ENCODE measurements at places on chromosomes 7 and 10.

DNA sequence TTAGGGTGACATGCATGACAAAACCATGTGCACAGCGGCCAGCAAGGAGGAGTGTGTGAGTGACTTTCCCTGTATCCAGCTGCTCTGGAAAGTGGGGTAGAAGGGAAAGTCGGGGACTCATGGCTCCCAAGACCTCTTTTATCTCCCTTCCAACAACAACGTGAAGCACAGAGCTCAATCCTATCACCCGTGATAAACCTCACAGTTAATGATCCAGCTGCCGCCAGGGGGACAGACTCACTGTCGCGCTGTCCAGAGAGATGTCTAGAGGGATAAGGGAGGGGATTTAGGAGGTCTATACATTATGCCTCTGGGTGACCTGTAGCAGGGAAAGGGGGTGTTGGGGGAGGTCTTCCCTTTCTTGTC, 84.0 kb upstream of the SMNDC1 start:
- no peak for DNase-seq

DNA sequence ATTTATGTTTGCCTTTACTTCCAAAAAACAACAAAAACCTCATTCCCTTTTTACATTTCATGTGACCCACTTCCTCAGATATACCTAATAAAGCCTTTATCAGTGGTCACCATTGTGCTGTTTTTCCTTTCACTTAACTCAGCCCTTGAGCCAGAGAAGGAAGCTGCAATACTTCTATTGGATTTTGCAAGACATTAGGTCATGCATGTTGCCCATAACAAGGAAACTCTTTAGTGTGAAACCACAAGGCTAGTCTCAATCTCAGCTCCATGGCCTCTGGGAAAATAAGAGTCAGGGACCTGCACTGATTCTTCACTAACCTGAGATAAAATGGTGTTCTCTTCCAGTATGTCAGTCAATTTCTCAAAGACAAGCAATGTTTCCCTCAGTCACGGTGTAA, 27.8 kb downstream of the STEAP4 start:
- DNase-seq: no peak

GRCh38 chr7:93736668-93737369, 153.7 kb downstream of the TFPI2 start:
- DNase-seq: no peak

DNA sequence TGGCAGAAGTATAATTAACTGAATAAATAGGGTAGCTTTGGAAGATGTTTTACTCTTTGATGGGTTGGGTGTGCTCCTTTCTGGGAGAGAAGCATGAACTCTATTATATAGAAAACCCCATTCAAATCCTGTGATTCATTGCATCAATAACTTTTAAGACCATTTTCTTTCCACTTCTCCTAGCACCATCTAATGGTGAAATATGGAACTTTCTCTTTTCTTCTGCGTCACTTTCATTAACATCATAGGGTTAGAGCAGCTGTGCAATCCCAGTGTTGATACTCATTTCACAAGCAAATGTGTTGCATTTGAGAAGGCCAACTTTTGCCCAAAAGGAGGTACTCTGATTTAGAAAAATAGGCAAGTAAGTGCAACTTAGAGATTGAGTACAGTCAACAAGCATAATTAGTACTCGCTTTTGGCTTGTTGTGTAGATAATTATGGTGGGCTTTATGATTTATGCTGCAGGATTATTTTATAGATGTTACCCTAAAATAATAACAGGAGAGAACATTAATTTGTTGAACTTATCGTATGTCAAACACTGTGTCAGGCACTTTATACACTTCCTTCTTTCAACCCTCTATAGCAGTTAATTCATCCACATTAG, 92.9 kb downstream of the CPED1 start:
- peak; percentile 38 for DNase-seq

GRCh38 chr7:121561717-121562116, 165.6 kb upstream of the FAM3C start:
- DNase-seq: no peak

- no peak for DNase-seq
Measured at GRCh38 chr10:128734161-128734560, 607.9 kb upstream of the MKI67 start.

GRCh38 chr10:60427709-60428386, 38.2 kb upstream of the ANK3 start:
- DNase-seq: no peak

- peak; percentile 55 for DNase-seq
Measured at GRCh38 chr7:132480534-132480933, 95.7 kb downstream of the PLXNA4 start.

GRCh38 chr7:90212149-90212495, 582 bp downstream of the STEAP2 start:
- peak; percentile 27 for DNase-seq

- no peak for DNase-seq
Measured at GRCh38 chr7:47474211-47474936, 107.5 kb downstream of the TNS3 start.

- DNase-seq: no peak
Measured at GRCh38 chr10:2800178-2800577, 267.2 kb upstream of the PFKP start.

- no peak for DNase-seq
Measured at GRCh38 chr7:123847868-123848267, 2.9 kb downstream of the HYAL4 start.

GRCh38 chr7:105672801-105673200, 91.5 kb upstream of the EFCAB10 start:
- no peak for DNase-seq

- DNase-seq: no peak
Measured at GRCh38 chr7:35969066-35969465, 168.2 kb downstream of the SEPTIN7 start.

- no peak for DNase-seq
Measured at GRCh38 chr10:33631991-33632390, 297.5 kb upstream of the NRP1 start.

GRCh38 chr10:16536155-16536554, 14.5 kb upstream of the C1QL3 start:
- no peak for DNase-seq

GRCh38 chr7:22252016-22252415, 104.9 kb downstream of the RAPGEF5 start:
- DNase-seq: no peak

- DNase-seq: peak; percentile 10
Measured at GRCh38 chr7:141462958-141463357, 88.3 kb upstream of the AGK start.

DNA sequence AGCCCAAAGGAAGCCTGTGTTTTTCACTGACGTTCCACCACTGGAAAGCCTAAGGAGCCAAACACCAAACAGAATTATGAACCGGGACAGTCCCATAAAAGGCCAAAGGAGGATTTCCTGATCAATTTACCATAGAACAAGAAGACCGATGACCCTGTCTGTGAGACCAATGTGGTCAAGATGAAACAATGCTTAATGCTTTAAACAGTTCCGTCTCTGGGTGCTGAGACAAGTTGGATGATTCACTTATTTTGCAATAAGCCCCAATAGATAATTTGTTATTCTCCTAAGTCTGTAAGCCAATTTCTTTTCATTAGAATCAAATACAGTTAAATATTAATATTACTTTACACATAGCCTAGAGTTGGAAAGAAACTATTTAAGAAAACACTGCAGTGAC, 134.9 kb downstream of the MICU1 start:
- no peak for DNase-seq

- DNase-seq: no peak
Measured at GRCh38 chr10:129756912-129757901, 206.9 kb downstream of the EBF3 start.

- no peak for DNase-seq
Measured at GRCh38 chr7:91832493-91833045, 47.9 kb downstream of the MTERF1 start.

- no peak for DNase-seq
Measured at GRCh38 chr10:111996103-111996502, 187.5 kb downstream of the GPAM start.

DNA sequence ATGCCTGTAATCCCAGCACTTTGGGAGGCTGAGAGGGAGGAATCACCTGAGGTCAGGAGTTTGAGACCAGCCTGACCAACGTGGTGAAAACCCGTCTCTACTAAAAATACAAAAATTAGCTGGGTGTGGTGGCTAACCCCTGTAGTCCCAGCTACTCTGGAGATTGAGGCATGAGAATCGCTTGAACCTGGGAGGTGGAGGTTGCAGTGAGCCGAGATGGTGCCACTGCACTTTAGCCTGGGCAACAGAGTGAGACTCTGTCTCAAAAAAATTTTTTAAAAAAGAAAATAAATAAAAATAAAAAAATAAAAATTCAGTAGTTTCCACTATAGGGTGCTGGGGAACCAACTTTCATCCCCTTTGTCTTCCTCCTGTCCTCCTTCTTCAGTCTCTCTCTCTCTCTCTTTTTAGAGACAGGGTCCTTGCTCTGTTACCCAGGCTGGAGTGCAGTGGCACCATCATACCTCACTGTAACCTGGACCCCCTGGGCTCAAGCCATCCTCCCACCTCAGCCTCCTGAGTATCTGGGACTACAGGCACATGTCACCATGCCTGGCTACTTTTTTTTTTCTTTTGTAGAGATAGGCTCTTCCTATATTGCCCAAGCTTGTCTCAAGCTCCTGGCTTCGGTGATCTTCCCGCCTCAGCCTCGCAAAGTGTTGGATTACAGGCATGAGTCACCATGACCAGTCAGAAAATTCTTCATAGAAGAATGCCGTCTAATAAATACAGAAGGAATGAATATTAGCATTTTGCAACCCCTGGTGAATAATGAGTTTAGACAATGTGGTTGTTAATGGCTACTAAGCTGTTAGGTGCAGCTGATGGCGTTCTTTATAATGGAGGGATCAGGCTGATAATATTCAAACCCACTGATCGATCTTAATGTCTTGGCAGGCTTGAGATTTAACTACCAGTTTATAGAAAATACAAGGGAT, 20.6 kb downstream of the RBM20 start:
- DNase-seq: no peak

GRCh38 chr7:27128776-27129728, 1.5 kb downstream of the HOXA4 start:
- DNase-seq: no peak

DNA sequence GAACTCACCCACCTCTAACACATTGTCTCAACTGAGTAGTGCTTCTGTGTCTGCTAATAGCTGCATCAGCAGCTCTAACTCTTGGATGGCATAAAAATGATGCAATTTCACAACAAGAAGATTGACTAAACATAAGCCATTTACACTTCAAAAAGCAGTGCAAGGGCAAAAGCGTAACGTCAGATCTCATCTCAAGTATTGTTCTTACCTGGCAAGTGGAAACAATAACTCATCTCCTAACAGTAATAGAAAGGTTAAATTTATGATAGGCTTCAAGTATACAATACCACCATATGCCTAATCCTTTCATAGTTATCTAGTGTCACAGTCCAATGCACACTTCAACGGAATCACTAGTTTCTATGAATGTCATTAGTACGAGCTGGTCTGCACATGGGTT, 14.8 kb downstream of the TPK1 start:
- DNase-seq: no peak

- no peak for DNase-seq
Measured at GRCh38 chr7:47715631-47716068, 133.7 kb upstream of the TNS3 start.

GRCh38 chr7:92608380-92609322, 18.5 kb upstream of the FAM133B start:
- no peak for DNase-seq

GRCh38 chr7:158408318-158408920, 179.2 kb downstream of the PTPRN2 start:
- DNase-seq: no peak

DNA sequence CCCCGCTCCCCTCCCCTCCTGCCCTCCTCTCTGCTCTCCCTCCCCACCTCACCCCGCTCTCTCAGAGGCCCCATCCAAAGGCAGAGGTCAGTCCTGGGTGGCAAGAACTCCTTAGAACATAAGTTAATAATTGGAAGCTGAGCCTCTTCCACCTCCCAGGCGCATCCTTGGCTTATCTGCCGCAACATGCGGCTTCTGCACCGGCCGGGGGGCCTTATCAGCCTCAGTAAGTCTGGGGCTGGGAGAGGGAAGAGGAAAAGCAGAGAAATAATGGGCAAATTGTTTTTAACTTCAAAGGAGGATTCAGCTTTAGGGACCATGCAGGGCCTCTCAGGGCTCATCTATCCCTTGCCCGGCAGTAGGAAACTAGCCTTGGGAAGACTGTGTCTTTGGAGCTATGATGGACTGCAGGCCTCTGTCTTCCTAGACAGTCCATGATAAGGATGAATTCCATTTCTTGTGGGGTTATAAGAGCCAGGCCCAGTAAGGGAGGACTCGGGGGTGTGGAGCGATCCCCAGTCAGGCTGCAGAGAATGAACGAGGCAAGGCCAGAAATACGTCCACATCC, 411.6 kb downstream of the PLXNA4 start:
- DNase-seq: no peak

- peak; percentile 58 for DNase-seq
Measured at GRCh38 chr7:34806831-34807230, 148.8 kb downstream of the NPSR1 start.

- DNase-seq: no peak
Measured at GRCh38 chr10:116879817-116880216, 30.5 kb downstream of the ENO4 start.

- no peak for DNase-seq
Measured at GRCh38 chr7:44376429-44377133, 51.2 kb upstream of the CAMK2B start.

DNA sequence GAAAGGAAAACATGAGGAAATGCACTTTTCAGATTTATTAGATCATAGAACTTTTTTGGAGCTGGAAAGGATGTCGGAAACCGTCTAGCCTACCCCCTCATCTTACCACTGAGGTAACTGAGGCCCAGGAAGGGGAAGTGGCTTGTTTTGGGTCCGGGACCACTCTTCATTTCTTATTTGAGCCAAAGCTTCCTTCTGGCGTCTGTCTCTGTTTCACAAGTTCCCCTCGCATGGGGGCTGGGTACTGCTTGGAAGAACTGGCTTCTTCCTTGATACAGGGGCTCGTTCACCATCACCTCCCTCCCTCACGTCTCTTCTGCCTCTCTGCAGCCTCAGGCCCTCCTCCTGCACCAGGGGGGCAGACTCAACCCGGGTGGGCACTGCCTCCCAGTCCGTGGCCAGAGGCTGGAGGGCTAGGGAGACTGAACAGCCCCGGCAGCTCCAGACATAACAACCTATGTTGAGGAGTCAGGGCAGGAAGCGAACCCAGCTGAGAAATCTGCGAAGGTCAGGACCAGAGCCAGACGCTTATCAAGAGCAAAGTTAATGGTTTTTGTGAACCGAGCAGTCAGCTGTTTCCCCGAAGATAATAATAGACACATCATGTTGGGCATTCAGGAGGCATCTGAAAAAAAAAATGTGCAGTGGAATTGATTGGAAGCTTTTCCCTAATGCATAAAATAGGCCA, 12.9 kb downstream of the HTRA1 start:
- no peak for DNase-seq

- DNase-seq: no peak
Measured at GRCh38 chr10:209357-209756, 74.1 kb downstream of the ZMYND11 start.

DNA sequence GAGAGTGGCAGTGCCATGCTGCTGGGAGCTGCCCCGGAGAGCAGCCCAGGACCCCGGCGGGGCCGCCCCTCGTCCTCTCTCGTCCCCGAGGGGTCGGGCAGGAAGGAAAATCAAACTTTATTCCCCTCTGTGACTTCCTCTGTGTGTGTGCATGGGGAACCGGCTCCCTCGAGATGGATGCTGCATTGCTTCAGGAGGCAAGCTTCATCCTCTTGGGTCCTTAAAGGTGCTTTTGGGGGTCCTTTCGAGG, 726 bp downstream of the MCU start:
- DNase-seq: no peak

GRCh38 chr10:123275136-123275564, 120.9 kb downstream of the BUB3 start:
- DNase-seq: no peak

All from cerebellum (tissue), 4 donors.